NCI-H146 (cell line): ENCODE measurements at places on chromosomes 1 and 21.

- no peak for DNase-seq
Measured at GRCh38 chr1:30984165-30984889, 75.8 kb upstream of the SDC3 start.

- DNase-seq: no peak
Measured at GRCh38 chr1:44619261-44619900, 54.9 kb downstream of the TMEM53 start.

GRCh38 chr1:7497107-7497637, 273.9 kb upstream of the VAMP3 start:
- no peak for DNase-seq

DNA sequence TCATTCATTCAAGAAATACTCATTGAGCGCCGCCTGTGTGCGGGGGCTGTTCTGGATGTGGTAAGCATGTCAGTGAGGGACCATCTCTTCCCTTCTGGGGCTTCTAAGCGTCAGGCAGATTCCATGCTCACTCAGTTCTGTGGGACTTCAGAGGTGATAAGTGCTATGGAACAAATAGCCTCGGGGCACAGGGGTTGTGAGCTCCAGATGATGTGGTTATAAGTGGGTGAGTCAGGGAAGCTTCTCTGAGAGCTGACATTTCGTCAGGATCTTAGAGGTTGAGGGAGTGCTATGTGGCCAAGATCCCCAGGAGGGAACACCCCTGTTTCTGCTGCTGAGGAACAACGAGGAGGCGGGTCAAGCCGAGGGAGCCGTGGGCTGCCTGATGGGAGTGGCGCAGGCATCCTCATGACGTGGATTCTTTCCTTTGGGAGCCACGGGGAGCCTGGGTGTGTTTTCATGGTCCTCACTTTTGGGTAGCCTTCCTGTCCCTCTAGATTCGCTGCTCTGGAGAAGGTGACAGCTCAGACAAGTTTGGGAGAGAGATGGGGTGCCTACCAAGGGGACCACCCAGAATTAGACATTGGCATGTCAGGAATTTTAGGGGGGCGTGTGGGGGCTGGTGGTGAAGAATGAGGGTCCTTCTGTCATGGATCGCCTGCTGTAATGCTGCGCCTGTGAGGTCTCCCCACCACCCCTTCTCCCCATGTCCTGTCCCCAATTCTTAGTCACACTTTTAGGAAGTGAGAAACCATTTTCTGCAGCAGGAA, 38.5 kb downstream of the HUNK start:
- DNase-seq: peak; percentile 20

- no peak for DNase-seq
Measured at GRCh38 chr1:96096613-96097321, 624.8 kb upstream of the PTBP2 start.

- DNase-seq: peak; percentile 73
Measured at GRCh38 chr1:80054129-80054528, 1047.6 kb upstream of the ADGRL4 start.

- no peak for DNase-seq
Measured at GRCh38 chr1:192877283-192877886, 68.5 kb downstream of the RGS2 start.

DNA sequence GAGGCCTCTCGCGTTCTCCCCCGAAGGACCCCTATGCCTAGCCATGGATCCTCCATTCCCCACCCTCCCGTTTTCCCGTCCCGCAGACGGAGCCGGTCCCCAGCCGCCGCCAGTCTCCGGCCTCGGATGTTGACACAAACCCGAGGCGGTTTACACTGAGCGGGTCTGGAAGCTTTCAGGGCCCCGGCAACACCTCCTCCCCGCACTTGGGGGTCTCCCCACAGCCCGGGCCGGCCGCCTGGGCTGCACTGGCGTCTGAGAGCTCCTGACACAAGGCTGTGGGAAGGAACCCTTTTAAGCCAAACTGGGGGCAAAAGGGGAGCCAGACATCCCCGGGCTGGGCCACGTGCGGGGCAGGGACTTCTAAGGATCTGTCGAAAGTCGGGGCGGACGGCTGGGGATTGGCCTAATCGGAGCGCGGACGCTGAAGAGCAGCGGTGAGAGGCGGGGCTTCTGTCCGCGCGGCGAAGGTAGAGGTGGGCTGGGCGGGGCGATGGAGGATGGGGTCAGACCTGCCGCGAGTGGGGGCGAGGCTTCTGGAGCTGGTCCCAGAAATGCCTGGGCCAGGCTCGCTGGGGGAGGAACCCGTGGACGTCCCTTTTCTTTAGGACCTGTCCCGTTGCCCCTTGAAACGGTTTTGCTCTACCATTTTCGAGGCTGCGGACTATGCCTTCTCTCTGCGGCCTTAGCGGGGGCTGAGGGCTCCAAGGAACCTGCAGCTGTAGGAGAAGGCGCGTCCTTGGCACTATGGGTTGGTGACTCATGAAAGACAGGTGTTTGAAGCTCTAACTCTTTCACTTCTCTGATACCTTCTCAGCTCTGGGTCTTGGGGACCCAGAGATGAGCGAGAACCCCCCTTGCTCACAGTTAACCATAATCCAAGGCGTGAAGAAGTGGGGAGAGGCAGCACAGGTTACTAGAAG, 1.2 kb upstream of the HPCAL4 start:
- peak; percentile 52 for DNase-seq

- DNase-seq: no peak
Measured at GRCh38 chr1:221477252-221477651, 264.6 kb downstream of the DUSP10 start.

GRCh38 chr1:28815533-28816185, 3.7 kb downstream of the OPRD1 start:
- no peak for DNase-seq

DNA sequence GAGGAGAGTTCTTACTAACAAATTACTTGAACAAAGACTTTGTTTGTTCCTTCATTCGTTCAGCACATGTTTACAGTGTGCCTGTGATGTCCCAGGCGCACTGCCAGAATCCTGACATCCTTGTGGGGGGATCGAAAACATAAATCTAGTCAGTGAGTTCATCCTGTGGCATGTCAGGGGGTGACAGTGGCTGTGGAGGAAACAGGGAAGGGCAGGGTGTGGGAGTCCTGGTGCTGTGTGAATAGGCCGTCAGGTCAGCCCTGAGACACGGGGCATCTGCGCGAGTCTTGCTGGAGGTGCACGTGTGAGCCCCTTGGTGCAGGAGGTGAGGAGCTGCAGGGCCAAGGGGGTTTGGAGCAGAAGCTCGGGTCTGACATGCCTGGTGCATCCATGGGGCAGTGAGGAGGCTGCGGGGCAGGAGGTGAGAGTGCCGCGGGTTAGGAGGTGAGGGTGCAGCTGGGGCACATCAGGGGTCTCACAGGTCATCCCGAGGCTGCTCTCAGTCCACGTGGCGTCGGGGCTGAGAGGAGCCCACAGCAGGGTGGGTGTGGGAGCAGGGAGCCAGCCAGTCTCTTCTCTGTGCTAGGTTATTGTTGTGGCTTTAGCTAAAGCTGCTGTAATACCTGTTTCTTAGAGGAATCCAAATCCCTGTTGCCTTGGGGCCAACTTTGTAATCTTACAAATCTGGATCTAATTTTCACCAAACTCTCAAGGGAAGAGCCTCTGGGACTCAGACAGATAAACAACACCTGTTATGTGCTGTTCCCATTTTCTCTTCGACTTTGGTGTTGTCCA, 93.4 kb downstream of the PCBP3 start:
- DNase-seq: no peak

GRCh38 chr1:110475362-110476027, 24.5 kb downstream of the PROK1 start:
- peak; percentile 25 for DNase-seq

DNA sequence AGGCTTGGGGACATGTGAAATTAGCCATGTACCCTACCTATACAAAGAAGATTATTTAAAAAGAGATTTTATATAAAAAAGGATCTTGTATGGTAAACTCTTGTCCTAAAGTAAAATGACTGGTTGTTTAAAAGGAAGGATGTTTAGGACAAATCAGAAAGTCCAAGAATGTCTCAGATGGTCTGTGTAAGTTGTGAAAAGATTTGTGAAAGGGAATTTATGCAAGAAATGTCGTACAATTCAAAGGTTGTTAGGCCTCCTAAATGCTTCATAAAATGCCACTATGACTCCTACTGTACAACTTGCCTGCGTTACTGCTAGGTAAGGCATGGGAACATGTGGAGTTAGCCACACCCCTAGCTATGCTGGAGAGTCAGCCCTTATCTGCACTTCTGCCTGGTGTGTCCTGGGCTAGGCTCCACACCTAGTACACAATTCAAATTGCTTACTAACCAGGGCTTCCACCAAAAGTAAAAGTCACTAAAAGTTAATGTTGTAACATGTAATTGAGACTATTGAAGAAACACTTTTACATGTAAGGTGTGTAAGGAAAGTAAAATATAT, 19.7 kb downstream of the PRDX6 start:
- no peak for DNase-seq

GRCh38 chr1:151060007-151060656, at the start of gene MLLT11:
TSS of gene MLLT11 (plus strand) at chr1:151060397. CDS start at chr1:151067225, 6,828 bp downstream.
- DNase-seq: peak; percentile 87

- no peak for DNase-seq
Measured at GRCh38 chr21:46050668-46051378, 47.1 kb upstream of the COL6A2 start.

DNA sequence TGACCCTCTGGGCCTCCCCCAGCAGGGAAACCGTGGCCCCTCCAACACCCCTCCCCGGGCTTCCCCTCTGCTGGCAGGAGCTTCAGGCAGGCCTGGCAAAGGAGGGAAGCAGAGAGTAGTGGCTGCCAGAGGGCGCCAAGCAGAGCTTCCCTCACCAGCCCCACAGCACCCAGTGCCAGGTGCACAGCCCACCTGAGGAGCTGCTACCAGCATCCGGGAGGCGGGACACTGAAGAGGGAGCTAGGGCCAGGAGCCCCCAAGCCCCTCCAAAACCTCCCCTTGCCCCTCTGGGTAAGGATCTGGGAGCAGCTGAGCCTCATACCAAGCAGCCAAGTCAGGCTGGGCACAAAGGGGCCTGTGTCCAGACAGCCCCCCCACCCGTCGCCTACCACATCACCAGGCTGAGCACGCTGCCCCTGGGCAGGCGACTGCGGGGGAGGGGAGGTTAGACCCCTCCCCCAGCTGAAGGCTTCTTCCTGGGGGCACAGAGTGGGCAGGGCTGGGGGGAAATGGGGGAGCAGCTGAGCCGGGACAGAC, 19.6 kb downstream of the CCDC24 start:
- DNase-seq: no peak

DNA sequence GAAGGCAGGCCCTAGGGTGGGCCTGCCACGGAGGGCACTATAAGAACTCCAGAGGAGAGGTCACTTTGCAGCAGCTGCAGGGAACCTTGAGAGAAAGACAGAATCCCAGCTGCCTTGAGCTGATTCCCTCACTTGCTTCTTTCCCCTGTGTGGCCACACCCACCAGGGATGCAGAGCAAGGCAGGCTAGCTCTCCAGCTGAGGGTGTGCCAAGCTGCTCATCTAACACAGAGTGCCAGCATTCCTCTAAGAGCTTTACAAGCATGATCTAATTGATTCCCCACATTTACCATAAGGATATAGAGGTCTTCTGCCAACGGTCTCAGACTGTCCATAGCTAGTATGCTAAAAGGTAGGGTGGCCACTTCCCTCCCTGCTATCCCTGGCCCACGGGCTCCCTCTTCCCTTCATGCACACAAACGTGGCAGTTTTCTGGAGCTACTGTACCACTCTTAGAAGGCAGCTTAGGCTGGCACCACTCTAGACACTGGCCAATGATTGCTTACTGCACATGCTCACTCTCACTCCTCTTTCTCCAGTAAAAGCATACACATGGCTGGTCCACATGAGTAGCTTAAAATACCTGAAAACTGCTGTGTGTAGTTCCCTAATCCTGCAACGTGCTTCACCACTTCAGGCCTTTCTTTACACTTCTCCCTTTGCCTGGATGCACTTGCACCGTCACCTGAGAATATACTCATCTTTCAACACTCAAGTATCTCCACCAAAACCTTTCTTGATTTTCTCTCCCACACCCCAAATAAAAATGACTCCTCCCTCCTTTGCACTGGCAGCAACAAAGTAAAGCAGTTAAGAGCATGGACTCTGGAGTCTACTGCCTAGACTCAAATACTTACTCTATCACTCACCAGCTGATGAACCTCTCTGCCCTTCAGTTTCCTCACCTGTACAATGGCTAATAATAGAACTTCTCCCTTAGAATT, 57.7 kb downstream of the DMAP1 start:
- no peak for DNase-seq

DNA sequence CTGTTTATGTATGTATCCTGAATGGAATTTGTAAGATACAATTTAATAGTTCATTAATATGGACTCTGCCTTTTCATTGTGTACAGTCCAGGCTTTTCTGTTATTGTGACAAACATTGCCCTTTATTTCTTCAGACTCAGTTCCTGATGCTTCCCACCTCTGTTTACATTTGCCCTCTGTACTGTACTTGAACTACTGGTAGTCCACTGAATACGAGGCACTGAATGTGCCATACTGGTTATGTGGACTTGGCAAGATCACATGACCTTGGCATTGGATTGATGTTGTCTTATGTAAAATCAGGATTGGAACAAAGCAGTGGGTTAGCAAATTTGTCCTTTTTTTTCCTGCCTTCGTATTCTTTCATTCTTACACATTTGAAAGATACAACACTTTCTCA, 27.8 kb downstream of the RALGPS2 start:
- no peak for DNase-seq

DNA sequence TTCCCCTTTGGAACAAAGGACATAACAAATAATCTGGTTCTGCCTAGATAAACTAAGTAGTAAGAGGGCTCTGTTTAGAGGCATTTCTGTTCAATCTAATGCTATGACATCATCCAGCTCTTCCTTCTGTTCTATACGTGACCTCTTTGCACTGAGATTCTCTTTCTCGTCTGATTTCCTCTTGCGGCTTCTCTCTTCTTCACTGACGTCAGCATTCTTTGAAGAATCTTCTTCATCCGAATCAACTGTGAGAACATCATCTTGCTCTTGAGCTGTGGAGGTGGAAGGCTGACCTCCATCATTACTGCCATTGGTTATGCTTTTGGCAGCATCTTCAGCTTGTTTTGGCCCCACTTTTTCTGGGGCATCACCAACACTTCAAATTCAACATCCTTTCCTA, 130.4 kb downstream of the HS2ST1 start:
- DNase-seq: no peak

DNA sequence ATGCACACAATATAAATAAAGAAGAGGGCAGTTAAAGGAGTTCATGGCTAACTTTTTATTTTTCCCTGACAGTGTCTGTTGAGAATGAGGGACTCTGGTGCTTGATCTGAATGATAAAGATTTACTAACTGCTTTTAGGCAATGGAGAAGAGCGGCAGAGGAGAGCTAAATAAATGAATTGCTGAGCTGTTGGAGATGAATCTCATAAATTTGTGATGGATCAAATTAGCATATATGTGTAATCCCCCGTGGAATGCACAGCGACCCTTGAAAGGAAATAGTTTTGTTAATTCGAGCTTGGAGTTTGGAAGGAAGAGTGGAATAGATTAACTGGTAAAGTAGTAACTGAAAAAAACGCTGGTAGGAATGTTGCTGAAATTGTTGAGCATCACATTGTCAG, 40.2 kb downstream of the HMCN1 start:
- no peak for DNase-seq
